ENCODE measurements at places on chromosomes 3 and 15.

GRCh38 chr15:63043335-63044076, 959 bp downstream of the TPM1 start:
- no peak for DNase-seq

DNA sequence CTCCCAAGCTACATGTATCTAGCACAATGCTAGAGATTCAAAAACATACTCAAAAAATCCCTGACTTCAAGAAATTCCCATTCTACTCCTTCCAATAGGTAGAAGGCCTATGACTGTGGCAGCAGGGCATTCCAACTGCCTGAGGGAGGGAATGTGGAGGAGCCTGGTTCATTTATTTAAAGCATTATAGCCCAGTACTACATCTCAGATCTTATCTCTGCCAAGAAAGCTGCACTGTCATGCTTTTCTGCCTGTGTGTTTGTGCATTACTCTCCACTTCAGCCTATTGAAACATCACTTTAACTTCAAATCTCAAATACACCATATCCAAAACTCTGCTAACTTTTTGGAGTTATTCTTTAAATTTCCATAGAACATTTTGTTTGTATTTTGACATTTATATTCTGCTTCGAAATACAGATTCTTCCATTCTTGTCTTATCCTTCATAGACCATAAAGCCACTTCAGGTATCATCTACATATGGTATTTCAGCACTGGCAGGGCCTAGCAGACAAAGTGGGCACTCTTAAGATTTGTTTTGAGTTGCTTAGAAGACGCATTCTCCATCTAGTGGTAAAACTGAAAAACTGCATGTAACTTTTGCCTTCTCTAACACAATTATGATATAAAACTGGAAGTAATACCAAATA, 59.1 kb upstream of the NEDD4 start:
- no peak for DNase-seq

- no peak for DNase-seq
These were observed 81.0 kb upstream of the MEIS2 start for GRCh38 chr15:37181339-37181738.

GRCh38 chr3:10926256-10926810, 66.2 kb upstream of the SLC6A1 start:
- no peak for DNase-seq

DNA sequence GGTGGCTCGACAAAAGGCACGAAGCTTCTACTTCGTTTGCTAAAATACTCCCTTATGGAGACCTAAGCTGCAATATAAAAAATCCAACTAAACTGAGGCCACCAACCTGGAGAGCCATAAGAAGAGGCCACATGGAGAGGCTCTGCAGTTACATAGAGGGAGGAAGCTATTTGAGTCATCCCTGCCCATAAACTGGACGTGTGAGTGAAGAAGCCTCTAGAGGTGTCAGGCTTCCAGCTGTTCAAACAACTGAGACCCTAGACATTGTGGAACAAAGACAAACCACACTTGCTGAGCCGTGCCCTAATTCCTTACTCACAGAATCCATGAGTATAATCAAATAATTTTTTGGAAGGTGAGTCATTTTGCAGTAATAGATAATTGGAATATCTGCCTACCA, 50.2 kb upstream of the GMNC start:
- no peak for DNase-seq

GRCh38 chr15:48675436-48675835, 29.9 kb upstream of the FBN1 start:
- DNase-seq = no peak

Data from NCI-H1694 (cell line).